Stomach (tissue), 19 donors: ENCODE measurements at places on chromosomes 3 and 15.

DNA sequence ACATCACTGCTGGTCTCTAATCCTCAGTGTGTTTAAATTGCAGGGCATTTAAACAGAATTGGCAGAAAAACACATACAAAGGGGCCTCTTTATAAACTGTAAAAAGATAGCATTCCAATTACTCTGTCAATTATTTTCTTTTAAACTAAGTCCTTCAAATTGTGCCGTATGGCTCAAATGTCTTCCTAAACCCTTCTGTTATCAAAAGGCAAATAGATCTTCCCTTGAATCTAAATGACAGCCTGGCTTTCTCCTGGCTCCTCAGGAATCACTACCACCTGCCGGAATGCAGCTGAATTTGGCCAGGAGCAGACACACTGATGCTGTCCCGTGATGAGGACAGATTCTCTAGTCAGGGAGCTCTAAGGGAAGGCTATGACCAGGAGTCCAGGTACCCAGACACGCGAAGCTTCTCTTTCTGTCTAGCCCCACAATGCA, 85.6 kb downstream of the IGF2BP2 start:
- DNase-seq = no peak

DNA sequence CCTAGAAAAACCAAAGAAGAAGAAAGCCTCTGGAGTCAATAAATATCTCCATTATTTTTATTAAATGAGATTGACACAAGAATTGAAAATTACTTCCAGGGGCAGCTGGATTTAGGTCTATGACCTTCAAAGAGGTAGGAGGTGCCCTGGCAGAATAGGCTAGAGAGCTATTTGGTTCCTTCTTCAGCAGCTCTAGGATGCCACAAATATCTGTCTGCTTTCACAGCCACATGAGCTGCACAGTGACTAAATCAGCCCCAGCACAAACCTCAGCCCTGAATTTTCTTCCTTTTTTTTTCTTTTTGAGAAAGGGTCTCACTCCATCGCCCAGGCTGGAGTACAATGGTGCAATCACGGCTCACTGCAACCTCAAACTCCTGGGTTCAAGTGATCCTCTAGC, 223.5 kb downstream of the ABHD5 start:
- no peak for DNase-seq

GRCh38 chr3:117264204-117264994, 554.8 kb downstream of the TUSC7 start:
- no peak for DNase-seq

- DNase-seq = no peak
Observed at GRCh38 chr15:89778861-89779260, 2.7 kb downstream of the MESP2 start.

DNA sequence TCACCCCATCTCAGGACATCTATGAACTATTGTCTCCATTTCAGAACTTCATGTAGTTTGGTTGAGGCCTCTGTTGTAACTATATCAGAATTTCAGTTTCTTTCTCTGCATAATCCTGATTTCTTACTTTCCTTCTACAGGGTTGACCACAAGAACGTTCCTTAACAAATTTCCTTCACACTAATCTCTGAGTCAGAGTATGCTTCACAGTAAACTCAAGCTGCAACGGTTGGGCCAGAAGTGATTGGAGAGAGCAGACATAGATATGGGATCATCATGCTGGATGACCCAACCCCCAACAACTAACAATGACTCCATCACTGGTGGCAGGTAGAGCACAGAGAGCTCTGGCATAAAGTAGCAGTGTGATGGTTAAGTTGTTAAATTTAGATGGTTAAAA, 128.8 kb upstream of the OSTN start:
- DNase-seq = no peak

DNA sequence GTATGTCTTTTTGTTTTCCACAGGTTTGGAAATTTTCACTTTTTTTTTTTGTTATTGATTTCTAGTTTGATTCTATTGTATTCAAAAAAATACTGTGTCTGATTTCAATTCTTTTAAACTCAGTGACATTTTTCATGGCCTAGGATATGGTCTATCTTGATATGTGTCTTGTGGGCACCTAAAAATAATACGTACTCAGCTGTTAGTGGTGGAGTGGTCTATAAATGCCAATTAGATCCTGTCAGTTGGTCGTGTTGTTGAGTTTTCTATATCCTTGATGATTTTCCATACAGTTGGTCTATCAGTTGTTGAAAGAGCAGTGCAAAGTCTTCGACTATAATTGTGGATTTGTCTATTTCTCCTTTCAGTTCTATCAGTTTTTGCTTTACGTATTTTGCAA, 61.7 kb downstream of the LSM3 start:
- DNase-seq = no peak

- DNase-seq = no peak
Observed at GRCh38 chr15:48937886-48938285, 25.8 kb downstream of the SHC4 start.

- DNase-seq = no peak
Observed at GRCh38 chr15:72340366-72340765, 20.4 kb upstream of the CELF6 start.

GRCh38 chr3:16439163-16439847, 74.2 kb downstream of the RFTN1 start:
- DNase-seq = no peak

DNA sequence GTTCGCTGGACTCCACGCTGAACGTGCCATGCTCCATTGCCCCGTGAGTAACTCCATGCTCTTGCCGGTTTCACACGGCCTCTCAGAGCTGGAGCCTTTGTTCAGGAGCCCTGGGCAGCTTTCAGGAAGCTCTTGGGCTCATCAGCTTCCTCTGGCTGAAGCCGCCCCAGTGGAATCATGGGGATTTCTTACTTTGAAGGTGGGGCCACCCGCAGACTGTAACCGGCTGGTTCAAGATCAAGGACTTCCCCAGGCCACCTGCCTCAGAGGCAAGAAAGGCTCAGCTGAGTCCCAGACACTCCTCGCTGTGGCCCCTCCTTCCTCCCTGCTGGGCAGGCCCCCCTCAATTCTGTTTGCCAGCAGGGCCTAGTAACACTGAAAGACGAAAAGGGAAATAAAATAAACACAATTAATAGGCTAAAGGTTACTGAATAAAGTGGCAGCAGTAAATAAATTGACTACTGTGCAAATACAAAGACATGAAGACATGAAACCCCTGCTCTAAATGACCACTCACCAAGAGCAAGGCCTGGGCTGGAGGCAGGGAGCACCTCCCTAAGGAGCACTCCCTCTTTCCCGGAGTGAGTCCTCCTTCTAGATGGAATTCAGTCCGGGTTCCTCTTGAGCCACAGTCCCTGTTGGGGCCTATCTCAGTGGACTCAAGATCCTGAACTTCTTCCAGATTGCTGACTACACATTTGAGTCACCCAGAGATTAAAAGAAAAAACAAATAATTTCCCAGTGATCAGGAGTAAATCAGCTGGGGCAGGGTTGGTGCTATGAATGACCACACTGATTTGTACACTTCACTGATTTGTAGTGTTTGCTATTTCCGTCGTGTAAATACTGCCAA, 51.0 kb downstream of the ZDHHC19 start:
- peak; percentile 93 for DNase-seq

GRCh38 chr3:110485389-110485788, 586.2 kb upstream of the NECTIN3 start:
- DNase-seq = no peak

DNA sequence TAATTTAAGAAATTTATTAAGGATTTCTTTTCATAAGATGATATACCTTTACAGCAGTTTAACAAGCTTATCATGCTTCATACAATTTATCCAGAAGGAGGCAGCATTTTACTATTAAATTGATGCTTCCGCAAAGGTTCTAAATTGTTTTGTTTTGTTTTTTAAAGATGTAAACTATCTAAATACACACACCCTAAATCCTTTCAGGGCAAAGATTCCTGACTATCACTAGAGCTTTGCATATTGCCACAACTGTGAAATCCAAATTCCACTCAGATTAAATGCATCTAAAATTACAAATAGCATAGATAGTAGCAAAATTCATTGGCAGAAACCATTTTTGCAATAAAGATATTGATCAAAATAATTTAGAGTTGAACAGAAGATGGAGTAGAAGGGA, 44.5 kb upstream of the CCNL1 start:
- peak; percentile 53 for DNase-seq

- peak; percentile 18 for DNase-seq
Observed at GRCh38 chr15:33067456-33067855, 127.1 kb downstream of the FMN1 start.

- no peak for DNase-seq
Observed at GRCh38 chr15:66906668-66907614, 158.5 kb upstream of the SMAD3 start.

GRCh38 chr15:80926126-80926525, 63.5 kb downstream of the MESD start:
- no peak for DNase-seq

- no peak for DNase-seq
Observed at GRCh38 chr3:96966181-96966929, 152.0 kb downstream of the EPHA6 start.

DNA sequence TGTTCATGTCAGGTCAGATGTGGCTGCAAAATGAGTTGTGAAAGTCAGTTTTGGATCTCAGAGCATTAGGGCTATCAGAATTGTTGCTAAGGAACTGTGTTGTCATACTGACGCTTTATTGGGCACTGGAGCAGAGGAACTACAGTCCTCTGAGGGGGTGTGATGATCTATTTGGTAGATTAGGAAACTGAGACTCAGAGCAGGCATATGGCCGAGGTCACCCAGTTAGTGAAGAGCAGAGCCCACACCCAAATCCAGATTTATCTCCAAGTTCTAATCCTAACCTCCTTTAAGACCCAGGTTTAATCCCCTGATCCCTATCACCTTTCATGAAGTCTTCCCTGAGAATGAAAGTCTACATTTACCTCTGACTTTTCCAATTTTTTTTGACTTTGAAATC, 25.6 kb upstream of the GLCE start:
- no peak for DNase-seq

- DNase-seq = no peak
Observed at GRCh38 chr3:181698263-181698954, 13.3 kb upstream of the SOX2 start.

GRCh38 chr3:58563386-58564035, 13.7 kb downstream of the FAM107A start:
- DNase-seq = no peak

DNA sequence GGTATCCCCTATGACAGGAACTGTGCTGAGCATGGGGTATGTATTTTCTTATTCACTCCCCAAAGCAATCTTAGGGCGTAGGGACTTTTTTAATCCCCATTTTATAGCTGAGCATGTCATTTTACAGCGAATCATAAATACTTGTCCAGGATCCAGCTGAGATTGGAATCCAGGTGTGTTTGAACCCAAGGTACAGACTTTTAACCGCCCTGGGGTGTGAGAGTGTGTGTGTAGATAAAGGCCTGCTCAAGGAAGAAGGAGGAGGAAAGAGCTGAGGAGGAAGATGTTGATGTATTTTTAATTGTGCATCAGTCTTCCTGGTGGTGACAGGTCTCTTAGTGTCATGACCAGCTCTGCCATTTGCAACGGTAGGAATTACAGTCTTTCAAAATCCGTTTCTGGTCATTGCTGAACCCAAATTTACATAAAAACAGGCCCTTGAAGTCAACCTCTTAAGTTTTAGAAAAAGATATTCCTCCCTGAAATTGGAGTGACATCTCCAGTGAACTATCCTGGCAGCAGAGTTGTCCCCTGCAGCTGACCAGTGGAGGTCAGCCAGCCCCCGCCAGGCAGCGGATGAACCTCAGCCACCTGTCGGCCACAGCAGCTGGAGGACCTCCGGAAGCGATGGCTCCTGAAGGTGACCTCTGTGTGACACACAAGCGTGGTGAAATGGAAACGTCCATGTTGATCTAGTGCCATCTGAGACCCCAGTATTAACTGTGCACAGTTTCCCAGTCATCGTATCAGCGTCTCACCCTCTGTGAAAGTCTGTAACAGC, 92.8 kb upstream of the MITF start:
- no peak for DNase-seq

- DNase-seq = no peak
Observed at GRCh38 chr15:92384381-92384780, 9.3 kb upstream of the ST8SIA2 start.

DNA sequence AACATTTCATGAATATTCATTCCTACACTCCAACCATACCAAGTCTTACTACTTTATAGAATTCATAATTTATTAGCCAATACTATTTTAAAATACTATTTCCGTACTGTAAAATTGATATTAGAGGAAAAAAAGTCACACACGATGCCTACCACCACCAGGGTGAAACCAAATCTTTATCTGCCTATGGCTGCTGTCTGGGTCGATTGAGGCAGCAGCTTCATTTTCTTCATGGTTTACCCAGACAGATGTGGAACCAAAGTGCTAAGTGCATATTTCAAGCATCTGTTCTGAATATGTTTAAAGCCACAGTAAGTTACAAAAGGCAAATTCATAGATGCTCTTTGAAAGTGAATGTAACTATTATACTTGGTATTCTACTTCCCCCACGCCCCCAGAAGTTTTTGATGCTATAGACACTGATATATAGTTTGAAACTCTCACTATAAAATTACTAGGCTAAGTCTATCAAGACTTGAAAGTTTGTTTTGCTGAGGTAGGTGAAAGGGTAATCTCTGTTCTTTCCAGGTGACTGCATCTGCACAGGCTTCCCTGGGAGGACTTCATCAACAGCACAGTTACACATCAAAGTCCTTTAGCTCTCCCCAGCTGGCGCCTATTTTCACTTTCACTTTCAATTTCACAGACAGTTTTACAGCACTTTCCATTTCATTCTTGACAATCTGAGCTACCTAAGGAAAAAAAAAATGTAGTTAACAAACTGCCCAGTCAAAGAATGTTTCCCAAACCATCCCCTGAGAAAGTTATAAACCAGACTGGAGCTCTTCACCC, 113.9 kb downstream of the POLQ start:
- DNase-seq = no peak

DNA sequence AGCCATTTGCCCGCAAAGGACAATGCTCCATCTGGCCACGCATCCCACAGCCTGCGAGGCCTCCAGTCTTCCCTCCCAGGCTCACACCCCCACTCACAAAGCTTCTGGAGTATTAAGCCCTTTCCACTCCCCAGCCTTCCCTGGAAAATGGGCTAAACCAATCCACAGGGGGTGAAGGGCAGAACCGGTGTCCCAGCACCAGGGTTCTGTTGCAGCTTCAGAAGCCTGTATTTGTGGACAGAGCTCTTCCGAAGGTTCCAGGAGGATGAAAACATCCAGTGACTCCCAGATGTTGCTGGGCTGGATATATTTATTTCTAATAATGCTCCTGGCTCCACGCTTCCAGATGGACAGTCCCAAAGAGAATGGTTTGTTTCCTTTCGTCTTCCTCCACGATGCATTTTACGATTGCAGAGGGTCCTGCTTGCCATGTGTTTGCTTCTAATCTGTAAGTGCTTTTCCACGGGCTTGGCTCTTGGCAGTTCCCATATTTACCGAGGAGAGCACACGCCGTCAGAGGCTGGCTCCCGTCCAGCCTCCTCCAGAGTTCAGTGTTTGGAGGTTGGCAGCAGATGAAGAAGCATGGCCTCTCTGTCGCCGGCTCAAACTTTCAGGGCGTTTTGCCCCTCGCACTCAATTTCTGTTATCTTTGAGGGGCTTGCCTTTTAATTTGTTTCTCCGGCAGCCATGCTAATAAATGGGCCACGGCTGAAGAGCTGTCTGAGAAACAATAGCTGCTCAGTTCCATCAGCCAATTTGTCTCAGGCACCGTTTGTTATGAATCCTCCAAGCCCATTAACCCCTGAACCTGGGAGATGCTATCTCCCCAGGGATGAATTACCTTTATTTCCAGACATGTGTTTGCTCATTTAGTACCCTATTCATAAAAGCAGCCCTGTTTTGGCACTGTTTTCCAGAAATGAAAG, 367.9 kb upstream of the PROK2 start:
- DNase-seq = peak; percentile 95
